ENCODE measurements at places on chromosomes 11 and 22.
A peak's percentile ranks its signal among the peaks of the same experiment; 100 is the strongest.

DNA sequence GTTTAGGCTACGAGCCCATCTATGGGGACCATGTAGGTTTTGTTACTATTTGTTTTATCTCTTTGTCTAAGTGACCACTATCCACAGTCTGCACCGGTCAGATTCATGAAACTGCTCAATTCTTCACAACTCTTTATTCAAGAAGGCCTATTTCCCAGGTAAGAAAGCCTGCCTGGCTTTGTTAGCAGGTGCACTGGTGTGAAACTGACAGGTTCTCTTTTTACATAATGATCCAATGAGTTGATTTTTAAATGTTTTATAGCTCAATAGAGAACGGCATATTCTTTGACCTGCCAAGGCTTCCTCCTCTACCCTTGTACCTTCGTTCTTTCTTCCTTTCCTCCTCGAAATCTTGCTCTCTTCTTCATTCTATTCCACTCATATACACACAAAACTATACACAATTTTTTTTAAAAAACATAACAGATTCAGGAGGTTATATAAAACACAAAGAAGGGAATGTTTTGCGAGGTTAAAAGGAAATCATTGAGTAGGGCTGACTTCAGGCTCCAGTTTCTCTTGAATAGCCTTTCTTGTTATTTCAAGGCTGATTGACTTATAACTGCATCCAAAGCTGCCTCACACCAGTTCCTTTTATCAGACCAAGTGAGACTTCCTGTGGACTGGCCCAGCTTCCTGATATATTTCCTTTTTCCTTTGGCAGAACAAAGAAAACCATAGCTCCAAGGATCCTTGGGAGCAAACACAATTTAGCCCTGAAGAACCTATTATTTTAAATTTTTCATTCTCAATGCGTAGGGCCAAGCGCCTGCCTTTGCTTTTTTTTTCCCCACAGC, 11.4 kb downstream of the FLI1 start:
- DNase-seq: peak; percentile 60

DNA sequence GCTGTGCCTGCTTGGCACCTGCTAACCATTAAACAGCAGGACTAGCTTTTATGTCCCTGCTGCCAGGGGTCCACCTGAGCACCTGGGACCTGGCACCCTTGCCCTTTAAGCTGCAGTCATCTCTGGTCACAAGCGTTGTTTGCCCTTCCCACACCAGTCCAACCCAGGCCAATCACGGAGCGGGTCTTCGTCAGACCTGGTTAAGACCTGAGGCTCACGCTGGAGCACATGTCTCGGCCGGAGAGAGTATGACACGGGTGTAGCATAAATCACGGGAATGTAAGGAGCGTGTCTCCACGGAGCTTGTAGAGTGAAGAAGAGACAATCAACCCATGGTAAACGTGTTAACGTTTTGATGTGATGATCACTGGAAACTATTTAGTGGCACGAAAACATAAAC, 847.3 kb downstream of the BRD1 start:
- no peak for DNase-seq

DNA sequence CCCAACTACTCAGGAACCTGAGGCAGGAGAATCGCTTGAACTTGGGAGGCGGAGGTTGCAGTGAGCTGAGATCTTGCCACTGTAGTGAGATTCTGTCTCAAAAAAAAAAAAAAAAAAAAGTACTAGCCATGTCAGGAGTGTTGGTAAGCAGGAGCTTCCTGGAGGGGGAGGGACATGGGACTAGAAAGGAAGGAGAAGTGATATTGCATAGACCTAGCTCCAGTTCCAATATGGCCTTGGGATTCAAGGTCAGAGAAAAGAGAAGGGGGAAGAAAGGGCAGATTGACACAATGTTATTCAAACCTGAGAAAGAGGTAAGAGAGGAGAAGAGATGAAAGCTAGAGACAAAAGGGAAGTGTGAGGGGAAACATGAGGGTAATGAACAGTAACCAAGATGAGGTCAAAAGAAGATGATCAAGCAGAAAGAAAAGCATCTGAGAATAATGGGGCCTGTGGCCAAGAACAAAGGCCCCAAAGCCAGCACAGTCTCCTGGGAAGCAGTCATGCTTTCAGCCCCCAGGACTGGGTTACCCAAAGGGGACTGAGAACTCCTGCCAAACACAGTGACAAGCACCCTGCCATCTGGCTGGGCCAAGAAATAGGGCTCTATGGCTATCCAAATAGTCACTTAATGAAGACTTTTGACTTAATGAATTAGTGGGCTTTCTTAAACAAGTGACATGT, 51.7 kb upstream of the FTH1 start:
- DNase-seq: no peak

DNA sequence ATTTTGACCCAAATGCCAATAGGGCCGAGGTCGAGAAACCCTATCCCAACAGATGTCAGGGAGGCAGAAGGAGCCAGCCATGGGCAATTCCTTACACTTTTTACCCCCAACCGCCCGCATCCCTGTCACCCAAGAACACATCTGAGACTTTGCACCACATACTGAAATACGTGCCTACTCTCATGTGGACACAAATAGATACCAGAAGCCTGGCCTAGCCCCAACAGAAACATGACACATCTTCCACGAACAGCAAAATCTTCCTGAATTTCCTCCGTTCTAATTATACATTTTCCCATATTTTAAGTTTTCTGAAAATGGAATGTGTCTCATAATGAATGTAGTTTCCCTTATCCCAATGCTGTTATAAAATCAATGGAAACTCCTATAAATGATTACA, 64.7 kb downstream of the SLC1A2 start:
- no peak for DNase-seq

GRCh38 chr11:61131186-61131585, 28.9 kb downstream of the CD5 start:
- DNase-seq: no peak

- no peak for DNase-seq
Observed at GRCh38 chr22:46107753-46108563, 42.4 kb upstream of the PPARA start.

GRCh38 chr22:30459181-30460052, 12.4 kb downstream of the SEC14L3 start:
- no peak for DNase-seq

GRCh38 chr11:34219941-34220370, 114.5 kb downstream of the NAT10 start:
- DNase-seq: no peak

- no peak for DNase-seq
Observed at GRCh38 chr22:40026641-40027040, 31.9 kb downstream of the FAM83F start.

DNA sequence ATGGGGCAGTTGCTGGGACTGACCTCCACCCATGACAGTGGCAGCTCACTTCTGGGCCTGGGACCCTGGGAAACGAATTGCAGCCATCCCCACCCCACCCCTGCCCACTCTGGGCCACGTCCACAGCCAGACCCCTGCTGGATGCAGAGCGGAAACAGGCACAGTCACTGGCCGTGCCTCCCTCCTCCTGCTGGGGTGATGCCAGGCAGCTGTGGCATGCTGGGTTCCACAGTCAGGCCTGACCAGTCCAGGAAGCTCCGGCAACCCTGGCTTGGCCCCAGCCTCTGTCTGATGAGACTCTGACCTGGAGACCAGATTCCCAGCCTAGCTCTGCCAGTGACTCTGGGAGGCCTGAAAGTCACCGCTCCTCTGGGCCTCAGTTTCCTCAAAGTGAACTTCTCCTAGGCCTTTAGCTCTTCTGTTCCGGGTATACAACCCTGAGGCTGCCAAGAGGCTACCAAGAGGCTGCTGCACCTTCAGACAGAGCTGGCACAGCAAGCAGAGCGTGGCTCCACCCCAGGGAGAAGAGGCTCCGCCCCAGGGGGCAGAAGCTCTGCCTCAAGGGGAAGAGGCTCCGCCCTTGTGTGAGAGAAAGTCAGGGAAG, 8.9 kb downstream of the SULT4A1 start:
- DNase-seq: no peak
